ENCODE measurements at places on chromosomes 5 and 9.

DNA sequence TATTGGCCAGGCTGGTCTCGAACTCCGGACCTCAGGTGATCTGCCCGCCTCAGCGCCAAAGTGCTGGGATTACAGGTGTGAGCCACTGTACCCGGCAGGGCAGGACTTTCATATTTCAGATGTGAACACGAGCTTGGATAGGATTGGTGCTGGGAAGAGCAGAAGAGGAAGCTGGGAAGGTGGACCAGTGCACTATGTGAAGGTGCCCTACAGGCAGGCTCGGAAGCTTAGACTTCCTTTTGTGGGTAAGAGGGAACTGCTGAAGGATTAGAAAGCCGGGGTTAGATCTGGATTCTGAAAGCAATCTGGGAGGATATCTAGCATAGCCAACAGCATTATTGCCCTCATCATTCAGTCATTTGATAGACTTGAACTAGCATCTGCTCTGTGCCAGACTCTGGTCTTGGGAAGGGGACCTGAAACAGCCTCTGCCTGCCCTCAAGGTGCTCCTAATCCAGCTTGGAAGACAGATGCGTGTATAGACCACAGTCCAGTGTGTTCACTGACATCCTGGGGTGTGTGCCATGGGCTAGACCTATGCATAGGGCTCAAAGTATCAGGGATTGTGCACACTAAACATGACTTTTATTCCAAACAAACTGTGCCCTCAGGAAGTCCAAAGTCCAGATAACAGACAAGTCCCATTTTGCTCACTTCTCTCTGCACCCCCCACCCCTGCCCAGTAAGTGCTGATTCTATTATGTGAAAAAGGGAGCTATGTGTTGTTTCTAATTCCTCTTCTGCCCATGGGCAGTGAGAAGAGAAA lies 637 bp downstream of the CBY3 start:
- no peak for DNase-seq

GRCh38 chr5:143218517-143219170 lies 184.8 kb downstream of the NR3C1 start:
- no peak for DNase-seq

DNA sequence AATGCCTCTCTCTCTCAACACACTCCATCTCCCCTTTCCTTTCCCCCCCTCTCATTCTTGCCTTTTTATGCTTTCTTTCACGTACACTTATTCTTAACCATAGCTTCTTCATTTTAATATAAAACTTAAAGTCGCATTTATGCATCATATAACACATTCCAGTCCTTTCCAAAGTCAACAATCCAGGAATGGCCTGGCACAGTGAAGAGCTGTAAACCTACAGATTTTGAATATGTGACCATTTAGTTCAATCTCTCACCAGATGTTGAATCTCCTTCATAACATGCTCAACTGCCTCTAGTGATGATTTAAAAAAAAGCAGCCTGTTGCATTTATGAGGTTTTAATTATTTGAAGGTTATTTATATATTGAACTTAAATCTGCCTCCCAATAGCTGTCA lies 186.2 kb upstream of the GRAMD2B start:
- no peak for DNase-seq

DNA sequence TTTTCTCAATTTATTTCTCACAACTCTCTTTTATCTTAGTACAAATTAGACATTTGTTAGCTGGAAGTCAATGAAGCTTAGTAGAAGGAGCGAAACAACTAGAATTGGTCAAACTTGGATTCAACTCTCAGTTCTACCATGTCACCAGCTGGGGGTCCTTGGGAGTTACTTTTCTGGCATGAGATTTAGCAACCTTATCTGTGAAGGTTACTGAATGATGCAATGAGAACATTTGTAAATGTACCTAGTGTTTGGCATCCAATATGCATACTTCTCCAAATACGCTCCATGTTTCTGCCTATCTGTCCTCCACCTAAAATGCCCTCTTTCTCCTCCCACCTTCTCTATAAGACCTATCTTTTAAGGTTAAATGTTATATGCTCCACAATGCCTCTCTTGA lies 6.3 kb downstream of the HNRNPA0 start:
- no peak for DNase-seq

DNA sequence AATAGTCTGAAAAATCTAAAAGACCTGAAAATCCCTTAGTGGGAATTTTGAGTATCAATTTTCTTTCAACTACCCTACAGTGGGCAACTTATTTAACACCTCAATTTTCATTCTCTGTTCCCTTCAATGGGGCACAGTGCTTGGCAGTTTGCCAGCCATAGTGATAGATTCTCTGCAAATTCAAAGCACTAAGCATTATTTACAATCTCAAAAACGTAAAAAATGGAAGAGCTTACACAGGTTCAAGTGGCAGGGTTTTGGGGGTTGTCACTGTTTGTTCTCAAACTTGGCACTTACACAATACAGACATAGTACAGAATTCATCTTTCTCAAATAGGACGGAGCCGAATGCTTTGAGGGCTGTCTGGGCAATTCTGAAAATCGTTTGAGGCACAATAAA lies 515.0 kb downstream of the EFNA5 start:
- DNase-seq: no peak

GRCh38 chr9:86241216-86241615 lies 18.2 kb downstream of the C9orf153 start:
- no peak for DNase-seq

DNA sequence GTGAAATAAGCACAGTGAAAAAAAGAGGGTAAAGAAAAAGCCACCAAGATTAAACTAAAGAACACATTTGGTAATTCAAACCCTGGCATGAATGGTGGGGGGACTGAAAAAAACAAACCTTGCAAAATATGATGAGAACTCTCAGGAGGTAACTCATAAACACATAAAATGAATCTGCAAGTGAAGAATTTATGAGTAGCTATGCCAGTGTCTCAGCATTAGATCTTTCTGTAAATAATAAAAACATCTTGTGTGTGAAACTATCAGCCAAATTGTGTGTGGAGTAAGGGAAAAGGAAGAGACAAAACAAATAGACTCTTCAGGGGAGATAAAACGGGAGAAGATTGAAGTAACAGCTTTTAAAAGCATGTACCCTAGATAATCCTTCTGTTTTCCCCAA lies 129.6 kb upstream of the SPEF2 start:
- no peak for DNase-seq

- DNase-seq: peak; percentile 20
Observed at GRCh38 chr9:134775081-134775951, 105.3 kb upstream of the FCN2 start.

GRCh38 chr5:89723907-89724306 lies 685.6 kb downstream of the CETN3 start:
- no peak for DNase-seq

GRCh38 chr9:25716220-25716872 lies 38.1 kb upstream of the TUSC1 start:
- peak; percentile 84 for DNase-seq

DNA sequence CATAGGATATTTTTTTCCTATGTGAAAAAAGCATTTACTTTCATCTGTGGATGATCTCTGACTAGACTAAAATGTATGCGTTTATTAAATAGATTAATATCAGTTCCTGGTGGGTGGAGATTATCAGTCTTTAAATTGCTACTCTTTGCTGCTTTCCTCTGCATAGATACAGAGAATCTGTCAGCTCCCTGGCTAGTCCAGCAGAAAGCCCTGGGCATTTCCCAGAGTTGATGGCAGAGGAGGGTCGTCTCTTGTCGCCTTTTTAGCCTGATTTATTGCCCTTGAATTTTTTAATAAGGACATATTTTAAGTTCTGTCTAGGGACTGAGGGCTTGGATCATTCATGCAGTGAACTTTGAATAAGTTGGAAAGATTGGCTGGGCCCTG lies 165.5 kb downstream of the CD180 start:
- DNase-seq: no peak

DNA sequence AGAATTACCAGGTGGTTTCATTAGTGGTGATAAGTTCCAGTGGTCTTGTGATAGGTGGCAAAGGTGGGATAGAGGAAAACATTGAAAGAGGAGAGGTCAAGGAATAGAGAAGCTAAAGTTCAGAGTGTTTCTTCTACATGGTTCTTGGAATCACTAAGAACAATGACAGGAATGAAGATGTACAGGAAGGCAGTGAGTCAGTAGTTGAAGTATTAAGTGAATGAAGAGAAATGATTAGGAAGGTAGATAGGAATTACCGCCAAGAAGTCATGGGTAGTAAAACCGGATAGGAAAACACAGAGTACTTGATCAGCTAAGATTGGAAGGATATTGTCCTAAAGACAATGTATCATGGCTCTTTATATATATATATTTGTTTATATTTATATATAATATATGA lies 37.9 kb upstream of the RASA1 start:
- DNase-seq: peak; percentile 24

- DNase-seq: no peak
Observed at GRCh38 chr5:73152411-73153388, 20.3 kb upstream of the TMEM174 start.

- peak; percentile 82 for DNase-seq
Observed at GRCh38 chr5:32232441-32233219, 58.5 kb upstream of the GOLPH3 start.

DNA sequence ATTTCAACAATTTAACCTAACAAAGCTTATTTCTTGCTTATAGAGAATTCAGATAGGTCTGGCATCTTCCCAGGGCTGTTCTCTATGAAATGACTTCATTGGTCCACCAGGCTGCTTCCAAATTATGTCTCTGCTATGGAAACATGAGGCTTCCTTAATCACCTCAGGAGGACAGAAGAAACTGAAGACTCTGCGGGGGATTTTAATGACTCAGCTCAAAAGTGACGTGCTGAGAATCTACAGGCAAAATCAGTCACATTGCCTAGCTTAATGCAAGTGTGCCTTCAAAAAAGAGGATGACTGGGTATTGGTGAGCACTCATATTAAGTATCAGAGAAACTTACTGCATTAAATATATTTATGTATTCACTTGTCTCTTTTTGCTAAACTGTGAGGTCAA lies 315.5 kb upstream of the RGMB start:
- peak; percentile 43 for DNase-seq

DNA sequence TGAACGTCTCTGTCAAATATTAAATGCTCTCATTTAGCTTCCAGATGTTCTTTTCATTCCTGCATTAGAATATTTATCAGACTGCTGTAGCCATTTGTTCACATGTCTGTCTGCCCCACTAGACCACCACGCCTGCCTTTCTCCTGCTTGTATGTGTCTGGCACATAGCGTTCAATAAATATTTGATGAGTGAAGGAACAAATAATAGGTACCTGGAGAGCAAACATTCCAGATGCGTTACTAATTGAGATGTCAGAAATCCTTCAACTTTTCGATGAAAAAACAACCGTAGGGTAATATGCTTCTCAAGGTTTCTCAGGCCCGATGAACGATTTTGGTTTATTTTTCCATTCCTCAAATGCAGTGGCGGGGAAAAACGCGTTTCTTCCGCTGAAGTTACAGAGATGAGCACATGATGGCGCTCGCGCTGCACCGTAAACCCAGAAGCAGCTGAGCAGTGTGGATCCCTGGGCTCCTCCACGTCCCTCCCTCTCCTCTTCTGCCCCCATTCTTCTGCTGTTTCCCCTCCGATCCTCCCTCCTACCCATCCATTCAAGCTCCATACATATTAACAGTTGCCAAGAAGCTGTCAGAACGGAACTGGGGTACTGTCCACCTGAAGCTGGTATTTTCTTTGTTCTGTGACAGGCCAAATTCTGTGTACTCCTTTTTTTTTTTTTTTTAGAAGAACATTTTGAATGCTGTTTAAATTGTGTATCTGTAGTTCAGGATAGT lies 245.4 kb downstream of the MPDZ start:
- peak; percentile 79 for DNase-seq

GRCh38 chr5:180241600-180241999 lies 32.6 kb upstream of the RASGEF1C start:
- DNase-seq: no peak

DNA sequence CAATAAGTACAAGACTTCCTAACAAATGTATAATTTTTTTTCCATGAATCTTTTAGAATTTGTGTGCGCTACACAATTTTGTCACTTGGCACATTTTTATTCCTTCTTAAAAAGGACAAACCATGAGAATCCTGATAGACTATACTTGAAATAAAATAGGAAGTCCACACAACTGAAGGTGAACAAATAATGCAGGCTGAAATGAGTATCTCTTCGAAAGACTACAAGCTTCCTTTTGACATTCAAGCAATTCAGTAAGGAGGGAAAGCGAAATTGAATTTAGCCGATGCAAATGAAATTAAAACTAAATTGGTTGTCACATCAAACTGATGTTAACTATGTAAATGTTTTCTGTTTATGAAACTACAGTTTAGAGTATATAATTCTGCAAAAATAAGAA lies 374.4 kb upstream of the CCNH start:
- DNase-seq: no peak

DNA sequence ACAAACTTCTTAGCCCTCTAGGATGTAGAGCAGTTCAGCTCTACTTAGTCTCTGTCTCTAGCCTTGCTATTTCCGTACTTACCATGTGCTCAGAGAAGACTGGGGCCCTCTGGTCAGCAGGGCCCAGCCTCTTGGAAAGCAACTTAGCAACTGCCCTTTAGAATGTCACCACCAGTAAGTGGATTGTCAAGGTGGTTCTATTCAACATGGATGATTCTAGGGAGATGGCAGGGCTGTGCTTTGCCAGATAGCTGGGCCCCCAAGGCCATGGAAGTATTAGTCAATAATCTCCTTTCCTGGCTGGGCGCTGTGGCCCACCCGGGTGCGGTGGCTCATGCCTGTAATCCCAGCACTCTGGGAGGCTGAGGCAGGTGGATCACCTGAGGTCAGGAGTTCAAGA lies 177.6 kb upstream of the MVB12B start:
- no peak for DNase-seq

- DNase-seq: no peak
Observed at GRCh38 chr9:32782476-32783167, 718 bp upstream of the TMEM215 start.

- DNase-seq: peak; percentile 91
Observed at GRCh38 chr9:81686614-81687520, 2.5 kb downstream of the TLE1 start.

- DNase-seq: no peak
Observed at GRCh38 chr5:61910771-61911170, 395.2 kb upstream of the KIF2A start.

DNA sequence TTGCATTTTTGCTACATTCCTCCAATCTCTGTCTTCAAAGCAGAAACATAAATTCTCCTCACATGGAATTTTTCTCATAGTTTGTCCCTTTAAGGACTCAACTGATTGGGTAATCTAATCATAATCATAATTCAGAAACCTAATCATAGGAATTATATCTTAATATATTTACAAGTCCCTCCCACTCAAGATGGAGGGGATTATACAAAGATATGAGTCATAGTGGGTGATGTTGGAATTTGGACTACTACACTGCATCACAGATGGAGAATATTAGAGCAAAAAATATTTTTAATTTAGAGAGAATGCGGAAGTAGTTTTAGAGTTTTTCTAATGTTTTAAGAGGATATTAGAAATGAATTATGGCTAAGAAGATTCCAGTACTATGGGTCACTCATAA lies 1034.0 kb downstream of the DTWD2 start:
- DNase-seq: no peak

GRCh38 chr5:1285141-1285540 lies 9.7 kb downstream of the TERT start:
- DNase-seq: no peak

All from fibroblast of pulmonary artery (primary cell).